IPS DF 6.9 (cell line): ENCODE measurements at places on chromosomes 5 and 9.

DNA sequence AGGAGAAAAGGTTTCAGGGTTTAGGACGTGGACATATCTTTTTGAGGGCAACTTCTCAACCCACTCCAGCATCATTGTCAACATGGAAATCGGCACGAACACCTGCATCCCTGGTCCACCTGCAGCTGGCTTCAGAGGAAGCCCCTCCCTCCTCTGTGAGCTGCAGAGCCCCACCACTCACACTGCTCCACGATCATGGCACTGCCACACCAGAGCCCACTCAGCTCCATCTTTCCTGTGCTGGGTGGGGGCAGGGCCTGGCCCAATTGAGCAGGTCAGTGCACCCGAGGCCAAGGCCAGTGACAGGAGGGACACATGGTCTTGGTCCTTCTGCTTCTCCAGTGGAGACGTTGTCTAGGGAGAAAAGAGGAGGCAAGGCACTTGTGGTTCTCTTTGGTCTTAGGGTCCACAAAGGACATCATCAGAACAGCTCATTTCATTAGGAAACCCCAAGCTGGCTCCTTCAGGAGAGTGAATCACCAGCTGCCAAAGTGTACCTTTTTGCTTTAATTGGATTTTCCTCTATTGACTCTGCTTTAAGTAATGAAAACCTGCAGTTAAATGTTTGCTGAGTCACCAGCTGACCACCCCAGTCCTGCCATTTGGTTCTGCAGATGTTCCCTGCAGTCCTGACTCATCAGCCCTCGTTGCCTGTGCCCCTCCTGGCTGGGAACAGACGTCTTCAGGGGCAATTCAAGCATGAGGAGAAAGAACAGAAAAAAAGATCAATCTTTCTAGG, 56.2 kb downstream of the UBE2QL1 start:
- DNase-seq, result no peak

DNA sequence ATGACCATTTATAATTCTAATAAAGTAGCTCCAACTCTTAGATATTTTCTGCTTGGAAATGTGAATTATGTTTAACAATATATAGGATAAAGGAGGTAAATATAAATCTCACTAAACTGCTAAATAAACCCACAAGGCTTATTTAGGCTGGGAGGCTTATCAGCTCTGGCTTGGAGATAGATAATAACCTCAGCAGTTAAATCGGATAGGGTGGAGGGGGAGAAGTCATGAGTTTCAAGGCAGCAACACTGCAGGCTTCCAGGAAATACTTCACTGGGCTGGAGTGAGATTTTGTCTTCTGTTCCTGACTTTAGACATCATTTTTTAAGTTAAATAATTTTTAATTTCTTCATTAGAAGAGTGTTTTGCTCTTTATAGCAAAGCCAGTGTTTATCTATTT, 80.0 kb upstream of the ITGA2 start:
- no peak for DNase-seq

DNA sequence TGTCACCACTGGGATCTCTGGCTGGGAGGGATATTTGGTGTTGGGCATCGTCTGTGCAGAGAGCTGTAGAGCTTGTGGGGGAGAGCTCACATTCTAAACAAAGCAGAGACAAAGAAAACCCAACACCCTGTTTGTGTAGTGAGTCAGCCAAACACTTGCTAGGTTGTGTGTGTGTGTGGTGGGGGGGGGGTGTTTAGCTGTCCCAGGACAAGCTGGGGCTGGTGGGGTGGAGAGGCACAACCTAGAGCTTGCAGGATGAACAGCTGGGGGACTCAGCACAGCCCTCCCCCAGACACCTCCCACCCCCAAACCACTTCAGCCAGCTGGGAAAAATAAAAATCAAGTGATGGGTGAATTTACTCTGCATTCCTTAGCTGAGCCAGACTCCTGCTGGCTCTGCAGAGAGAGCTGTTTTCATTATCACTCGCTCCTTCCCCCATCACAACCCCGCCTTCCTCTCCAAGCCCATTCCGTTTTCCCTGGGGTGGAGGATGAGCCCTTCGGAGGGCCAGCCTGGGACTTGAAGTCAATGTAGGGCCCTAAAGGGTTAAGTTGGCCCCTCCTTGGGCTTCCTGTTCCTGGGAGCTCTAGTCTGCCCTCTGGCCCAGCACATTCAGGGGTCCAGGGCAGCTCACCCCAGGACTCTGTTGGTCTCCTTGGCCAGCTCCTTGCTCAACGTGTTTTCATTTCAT, 2.6 kb downstream of the OLFML2A start:
- DNase-seq, result no peak

DNA sequence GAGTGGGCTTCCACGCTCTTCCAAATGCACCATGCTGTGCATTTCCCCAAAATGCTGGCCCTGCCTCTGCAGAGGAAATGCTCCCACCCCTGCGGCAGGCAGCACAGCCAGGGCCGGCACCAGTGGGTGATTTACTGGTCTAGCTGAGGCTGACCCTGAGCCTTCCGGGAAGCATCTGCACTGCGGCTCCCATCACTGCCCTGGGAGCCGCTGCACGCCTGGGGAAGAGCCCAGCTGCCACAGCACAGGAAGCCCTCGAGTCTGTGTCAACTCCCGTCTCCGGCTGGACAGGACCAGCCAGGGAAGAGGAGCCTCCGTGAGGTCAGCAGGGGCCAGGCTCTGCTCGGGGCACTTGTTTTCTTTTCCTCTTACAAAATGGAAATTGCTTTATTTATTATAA, 25.1 kb upstream of the EEIG1 start:
- DNase-seq, result no peak

DNA sequence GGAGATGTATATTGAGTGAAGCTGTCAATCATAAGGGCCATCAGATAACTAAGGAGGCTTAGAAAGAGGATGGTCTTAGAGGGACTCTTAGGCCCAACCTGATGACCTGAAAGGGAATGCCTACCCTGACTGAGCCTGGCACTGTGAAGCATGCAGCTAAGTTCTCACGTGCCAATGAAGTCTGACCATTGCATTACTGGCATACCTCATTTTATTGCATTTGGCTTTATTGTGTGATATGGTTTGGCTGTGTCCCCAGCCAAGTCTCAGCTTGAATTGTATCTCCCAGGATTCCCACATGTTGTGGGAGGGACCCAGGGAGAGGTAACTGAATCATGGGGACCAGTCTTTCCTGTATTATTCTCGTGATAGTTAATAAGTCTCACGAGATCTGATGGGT, 421.6 kb upstream of the SGCD start:
- DNase-seq, result no peak

- no peak for DNase-seq
These were observed 689 bp downstream of the CNTRL start for GRCh38 chr9:121075251-121076036.
